CD8-positive, alpha-beta memory T cell (primary cell): ENCODE measurements at places on chromosomes 12 and 14. TPM values are rescaled to one million over a fixed set of nuclear protein-coding genes. Genes with fewer than 3 reads are reported as not detected.

TEX52 gene
- not detected for total RNA-seq

HCAR2 gene
- total RNA-seq = not detected

SCFD1 gene
- 62.7 TPM for total RNA-seq

STXBP6 gene
- 0.28 TPM for total RNA-seq

GDF3 gene
- not detected for total RNA-seq

GRCh38 chr12:16603260-16603915 is 2.6 kb downstream of the LMO3 start:
- no peak overlapping the region for H3K4me3 ChIP-seq
- no peak for DNase-seq
- no peaks in the 10 kb centered on the region for H3K36me3 ChIP-seq
- H3K27ac ChIP-seq = no peak overlapping the region
- H3K27me3 ChIP-seq = no peaks in the 10 kb centered on the region

- H3K27me3 ChIP-seq = no peaks in the 10 kb centered on the region
- H3K4me1 ChIP-seq = no peaks in the 10 kb centered on the region
- no peak overlapping the region for H3K27ac ChIP-seq
- no peak for DNase-seq
Observed at GRCh38 chr12:92695577-92695976, 7.2 kb upstream of the PLEKHG7 start.

DNA sequence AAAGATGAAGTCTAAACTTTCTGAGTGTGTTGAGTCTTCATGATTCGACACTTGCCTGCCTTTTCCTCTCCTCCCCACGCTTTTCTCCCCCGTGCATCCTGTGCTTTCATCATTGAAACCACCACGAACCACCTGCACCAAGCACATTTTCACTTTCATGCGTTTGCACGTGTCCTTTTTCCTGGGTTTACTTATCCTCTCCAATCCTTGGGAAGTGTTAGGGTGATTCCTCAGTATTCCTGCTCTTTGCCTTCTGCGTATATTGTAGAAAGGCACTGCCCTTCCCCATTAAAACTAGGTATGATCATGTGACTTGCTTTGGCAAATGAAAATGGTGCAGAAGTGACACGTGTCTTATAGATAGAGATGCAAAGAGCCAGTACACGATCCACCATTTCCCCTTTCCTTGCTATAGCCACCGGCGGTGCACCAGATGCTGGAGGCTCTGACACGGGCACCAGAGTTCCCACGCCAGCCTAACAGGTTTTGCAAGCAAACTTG is 106.6 kb downstream of the BRMS1L start:
- H3K27me3 ChIP-seq = no peaks in the 10 kb centered on the region
- no peaks in the 10 kb centered on the region for H3K36me3 ChIP-seq
- DNase-seq = peak; percentile 16
- peaks cover 13% of the 10 kb centered on the region for H3K4me1 ChIP-seq
- H3K4me3 ChIP-seq = peak overlapping the region; percentile 72

DNA sequence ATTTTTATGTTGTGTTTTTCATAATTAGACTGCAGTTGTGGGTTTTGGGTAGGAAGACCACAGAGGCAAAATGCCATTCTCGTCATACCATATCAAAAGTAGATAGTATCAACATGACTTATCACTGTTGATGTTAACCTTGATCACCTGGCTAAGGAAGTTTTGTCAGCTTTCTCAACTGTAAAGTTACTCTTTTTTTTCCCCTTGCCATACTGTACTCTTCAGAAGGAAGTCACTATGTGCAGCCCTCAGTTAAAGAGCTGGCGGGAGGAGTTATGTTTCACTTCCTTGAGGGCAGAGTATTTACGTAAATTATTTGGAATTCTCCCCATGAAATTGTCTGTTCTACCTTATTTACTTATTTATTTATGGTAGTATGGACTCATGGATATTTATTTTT is 78.7 kb downstream of the PRORP start:
- H3K4me1 ChIP-seq = peaks cover 50% of the 10 kb centered on the region
- no peak overlapping the region for H3K4me3 ChIP-seq
- no peak for DNase-seq
- no peaks in the 10 kb centered on the region for H3K36me3 ChIP-seq

DNA sequence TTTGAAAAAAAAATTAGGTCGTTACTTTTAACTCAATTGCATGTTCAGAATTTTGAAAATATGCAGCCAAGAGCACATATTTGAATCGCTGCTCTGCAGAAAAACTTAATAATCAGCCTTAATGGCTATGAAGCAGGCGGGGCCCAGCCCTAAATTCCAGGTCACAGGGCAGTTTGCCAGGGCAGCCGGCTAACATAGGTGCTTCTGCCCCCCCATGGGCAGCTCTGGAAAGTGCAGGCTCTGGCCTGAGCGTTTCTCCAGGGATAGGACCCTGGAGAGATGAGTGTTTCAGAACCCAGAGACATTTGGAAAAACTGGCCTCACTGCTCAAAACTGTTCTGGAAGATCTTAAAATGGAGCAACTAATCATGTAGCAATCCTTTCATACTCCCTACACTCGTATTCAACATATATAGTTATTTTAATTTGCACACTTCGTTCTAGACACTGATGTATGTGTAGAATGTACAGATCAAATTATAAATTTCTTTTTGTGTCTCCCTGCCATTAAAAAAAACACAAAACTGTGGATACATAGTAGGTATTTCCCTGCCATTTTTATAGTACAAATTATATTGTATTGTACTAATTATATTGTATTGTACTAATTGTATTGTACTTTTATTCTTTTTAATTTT is 26.0 kb upstream of the PTGR2 start:
- H3K36me3 ChIP-seq = no peaks in the 10 kb centered on the region
- no peaks in the 10 kb centered on the region for H3K4me1 ChIP-seq
- H3K27ac ChIP-seq = no peak overlapping the region
- DNase-seq = peak; percentile 87

DNA sequence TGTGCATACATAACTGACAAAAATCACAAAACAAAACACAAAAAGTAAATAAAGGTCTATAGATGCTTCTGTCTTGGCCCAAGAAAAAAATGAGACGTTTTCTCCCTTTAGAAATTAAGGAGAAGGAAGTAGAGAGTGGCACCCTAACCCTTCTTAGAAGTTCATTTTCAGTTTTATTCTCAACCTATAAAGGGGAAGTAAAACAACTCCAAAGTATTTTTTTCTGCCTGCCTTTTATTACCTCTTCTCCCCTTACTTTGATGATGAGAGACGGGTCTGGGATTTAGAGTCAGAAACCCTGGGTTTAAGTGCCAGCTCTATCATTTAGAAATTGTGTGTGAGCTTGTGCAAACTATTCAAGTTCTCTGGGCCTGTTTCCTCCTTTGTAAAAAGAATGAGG is 2.8 kb downstream of the PRIM1 start:
- no peak overlapping the region for H3K27ac ChIP-seq
- H3K4me1 ChIP-seq = no peaks in the 10 kb centered on the region
- H3K27me3 ChIP-seq = no peaks in the 10 kb centered on the region
- H3K4me3 ChIP-seq = no peak overlapping the region

DNA sequence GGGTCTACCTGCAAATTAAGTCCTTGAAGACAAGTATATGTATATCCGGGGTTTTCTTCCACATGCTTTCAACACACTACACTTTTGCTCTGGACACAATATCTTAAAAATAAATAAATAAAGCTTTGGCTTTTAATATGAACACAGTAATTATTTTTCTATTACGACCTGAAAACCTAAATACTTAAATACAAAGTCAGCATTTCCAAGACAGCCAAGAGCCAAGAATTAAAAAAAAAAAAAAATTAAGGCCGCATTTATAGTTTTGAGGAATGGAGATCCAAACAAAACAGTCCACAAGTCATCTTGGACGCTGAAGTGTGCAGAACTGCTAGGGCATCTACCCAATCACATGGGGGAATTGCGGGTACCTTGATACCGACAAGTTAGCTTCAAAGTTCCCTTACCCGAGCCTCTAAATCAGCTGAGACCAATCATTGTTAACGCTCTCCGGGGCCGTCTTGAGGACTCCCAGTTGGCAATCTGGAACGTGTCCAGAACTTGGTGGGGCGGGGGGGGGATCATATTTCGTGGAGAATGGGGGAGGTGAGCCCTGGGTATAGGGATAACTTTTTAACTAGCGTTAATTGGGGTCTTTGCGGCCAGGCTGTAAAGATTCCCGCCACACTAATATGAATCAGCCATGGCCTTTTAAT is 731 bp upstream of the PCNX4 start:
- peak overlapping the region; percentile 90 for H3K4me3 ChIP-seq
- no peaks in the 10 kb centered on the region for H3K27me3 ChIP-seq
- H3K36me3 ChIP-seq = no peaks in the 10 kb centered on the region
- H3K4me1 ChIP-seq = peaks cover 28% of the 10 kb centered on the region

GRCh38 chr12:65856521-65856920 is 32.2 kb downstream of the HMGA2 start:
- no peak for DNase-seq
- H3K27ac ChIP-seq = no peak overlapping the region
- H3K4me1 ChIP-seq = no peaks in the 10 kb centered on the region
- H3K36me3 ChIP-seq = no peaks in the 10 kb centered on the region

GRCh38 chr14:97217111-97217885 is 420.1 kb downstream of the VRK1 start:
- no peak for DNase-seq
- H3K4me1 ChIP-seq = peaks cover 9% of the 10 kb centered on the region
- no peak overlapping the region for H3K27ac ChIP-seq
- H3K36me3 ChIP-seq = no peaks in the 10 kb centered on the region
- H3K4me3 ChIP-seq = no peak overlapping the region
- H3K27me3 ChIP-seq = peaks cover 4% of the 10 kb centered on the region

- no peak for DNase-seq
- no peak overlapping the region for H3K27ac ChIP-seq
- no peaks in the 10 kb centered on the region for H3K4me1 ChIP-seq
- H3K36me3 ChIP-seq = no peaks in the 10 kb centered on the region
Observed at GRCh38 chr12:126369487-126370463, 1304.5 kb downstream of the AACS start.

- DNase-seq = no peak
- H3K27me3 ChIP-seq = no peaks in the 10 kb centered on the region
- peaks cover 21% of the 10 kb centered on the region for H3K4me1 ChIP-seq
- no peaks in the 10 kb centered on the region for H3K36me3 ChIP-seq
- H3K27ac ChIP-seq = no peak overlapping the region
Observed at GRCh38 chr14:102949062-102949800, 26.8 kb downstream of the AMN start.

GRCh38 chr14:95679998-95680735 is 6.1 kb upstream of the TCL1B start:
- H3K36me3 ChIP-seq = no peaks in the 10 kb centered on the region
- no peak overlapping the region for H3K4me3 ChIP-seq
- no peaks in the 10 kb centered on the region for H3K27me3 ChIP-seq
- no peak for DNase-seq

GRCh38 chr14:64580467-64580866 is 30.7 kb downstream of the PPP1R36 start:
- no peaks in the 10 kb centered on the region for H3K4me1 ChIP-seq
- no peak for DNase-seq
- H3K36me3 ChIP-seq = no peaks in the 10 kb centered on the region
- no peak overlapping the region for H3K4me3 ChIP-seq

- H3K4me1 ChIP-seq = no peaks in the 10 kb centered on the region
- DNase-seq = no peak
- no peaks in the 10 kb centered on the region for H3K36me3 ChIP-seq
- no peak overlapping the region for H3K27ac ChIP-seq
- no peak overlapping the region for H3K4me3 ChIP-seq
Observed at GRCh38 chr12:85695097-85695715, 141.0 kb downstream of the RASSF9 start.
